ENCODE measurements at places on chromosomes 2 and 18.

GRCh38 chr2:223053484-223054192 lies 1.6 kb downstream of the KCNE4 start:
- DNase-seq, result no peak

GRCh38 chr2:199085261-199085660 lies 372.5 kb downstream of the SATB2 start:
- no peak for DNase-seq

DNA sequence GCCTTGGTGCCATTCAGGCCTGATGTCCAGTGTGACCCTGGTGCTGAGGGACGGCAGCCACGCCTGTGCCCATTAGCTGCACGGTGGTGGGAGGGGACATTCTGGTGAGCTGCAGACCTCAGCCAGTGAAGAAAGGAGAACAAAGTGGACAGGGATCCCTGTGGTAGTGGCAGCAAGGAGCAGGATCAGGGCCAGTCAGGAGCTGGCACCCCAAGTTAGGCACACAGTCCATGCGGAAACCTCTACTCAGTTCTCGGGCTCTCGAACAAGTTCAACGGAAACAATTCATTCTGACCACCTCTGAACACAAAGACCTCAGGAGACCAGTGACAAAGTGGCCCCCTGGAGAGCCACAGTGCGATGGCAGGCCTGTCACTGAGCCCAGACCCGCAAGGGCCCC lies 30.1 kb downstream of the COA5 start:
- no peak for DNase-seq

DNA sequence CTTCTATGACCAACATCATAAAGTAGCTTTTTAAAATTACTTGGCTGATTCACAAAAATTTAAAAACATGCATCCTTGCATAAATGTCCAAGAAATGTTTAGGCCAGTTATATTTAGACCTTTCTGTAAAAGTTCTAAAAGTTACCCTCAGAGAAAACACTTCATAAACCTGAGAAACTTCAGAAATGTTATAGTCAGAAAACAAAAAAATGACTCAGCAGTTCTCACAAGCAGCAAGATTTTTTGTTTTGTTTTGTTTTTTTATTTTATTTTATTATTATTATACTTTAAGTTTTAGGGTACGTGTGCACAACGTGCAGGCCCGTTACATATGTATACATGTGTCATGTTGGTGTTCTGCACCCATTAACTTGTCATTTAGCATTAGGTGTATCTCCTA lies 648.1 kb downstream of the LRP1B start:
- DNase-seq, result no peak

GRCh38 chr2:121776885-121777698 lies 21.6 kb downstream of the TSN start:
- no peak for DNase-seq

DNA sequence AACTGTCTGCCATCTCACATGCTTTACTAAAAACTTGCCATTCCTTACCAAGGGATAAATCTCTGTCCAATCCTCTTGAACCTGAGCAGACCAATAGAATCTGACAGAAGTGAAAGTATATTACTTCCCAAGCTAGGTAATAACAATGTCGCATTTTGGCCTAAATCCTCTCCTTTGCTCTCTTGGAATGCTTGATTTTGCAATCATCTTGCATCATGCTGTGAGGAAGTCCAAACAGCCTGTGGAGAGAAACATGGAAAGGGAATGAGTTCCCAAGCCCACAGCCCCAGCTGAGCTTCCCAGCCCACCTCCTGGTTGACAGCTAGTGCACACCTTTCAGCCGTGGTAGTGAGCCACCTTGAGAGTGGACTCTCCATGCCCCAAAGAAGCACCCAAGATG lies 540.6 kb downstream of the STK39 start:
- no peak for DNase-seq

DNA sequence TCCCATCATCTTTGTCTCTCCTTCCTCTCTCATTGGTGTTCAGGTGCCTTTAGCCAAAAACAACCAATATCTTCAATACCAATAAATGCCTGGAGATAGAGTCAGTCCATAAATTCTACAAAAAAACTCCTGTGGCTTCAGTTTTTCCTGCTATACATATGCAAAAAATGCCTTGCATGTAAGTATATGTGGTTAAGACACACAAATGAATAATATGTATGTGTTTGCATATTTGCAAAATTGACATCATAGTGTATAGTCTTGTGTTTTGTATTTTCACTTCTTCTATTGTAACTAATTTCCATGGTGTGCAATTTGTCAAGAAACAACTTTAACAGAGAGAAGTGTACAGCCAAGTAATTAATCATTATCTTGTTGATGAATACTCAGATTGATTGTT lies 115.5 kb downstream of the NYAP2 start:
- no peak for DNase-seq

- no peak for DNase-seq
Measured at GRCh38 chr2:225355788-225356187, 43.7 kb upstream of the NYAP2 start.

GRCh38 chr2:104945866-104946265 lies 92.0 kb downstream of the POU3F3 start:
- no peak for DNase-seq

- no peak for DNase-seq
Measured at GRCh38 chr2:205972113-205972512, 113.9 kb downstream of the INO80D start.

- no peak for DNase-seq
Measured at GRCh38 chr18:59061914-59062642, 77.6 kb upstream of the SEC11C start.

- no peak for DNase-seq
Measured at GRCh38 chr2:140550821-140551220, 1580.0 kb downstream of the LRP1B start.

- DNase-seq, result peak; percentile 13
Measured at GRCh38 chr2:62287899-62288880, 92.3 kb downstream of the B3GNT2 start.

GRCh38 chr2:15668611-15669305 lies 77.1 kb downstream of the DDX1 start:
- DNase-seq, result no peak

DNA sequence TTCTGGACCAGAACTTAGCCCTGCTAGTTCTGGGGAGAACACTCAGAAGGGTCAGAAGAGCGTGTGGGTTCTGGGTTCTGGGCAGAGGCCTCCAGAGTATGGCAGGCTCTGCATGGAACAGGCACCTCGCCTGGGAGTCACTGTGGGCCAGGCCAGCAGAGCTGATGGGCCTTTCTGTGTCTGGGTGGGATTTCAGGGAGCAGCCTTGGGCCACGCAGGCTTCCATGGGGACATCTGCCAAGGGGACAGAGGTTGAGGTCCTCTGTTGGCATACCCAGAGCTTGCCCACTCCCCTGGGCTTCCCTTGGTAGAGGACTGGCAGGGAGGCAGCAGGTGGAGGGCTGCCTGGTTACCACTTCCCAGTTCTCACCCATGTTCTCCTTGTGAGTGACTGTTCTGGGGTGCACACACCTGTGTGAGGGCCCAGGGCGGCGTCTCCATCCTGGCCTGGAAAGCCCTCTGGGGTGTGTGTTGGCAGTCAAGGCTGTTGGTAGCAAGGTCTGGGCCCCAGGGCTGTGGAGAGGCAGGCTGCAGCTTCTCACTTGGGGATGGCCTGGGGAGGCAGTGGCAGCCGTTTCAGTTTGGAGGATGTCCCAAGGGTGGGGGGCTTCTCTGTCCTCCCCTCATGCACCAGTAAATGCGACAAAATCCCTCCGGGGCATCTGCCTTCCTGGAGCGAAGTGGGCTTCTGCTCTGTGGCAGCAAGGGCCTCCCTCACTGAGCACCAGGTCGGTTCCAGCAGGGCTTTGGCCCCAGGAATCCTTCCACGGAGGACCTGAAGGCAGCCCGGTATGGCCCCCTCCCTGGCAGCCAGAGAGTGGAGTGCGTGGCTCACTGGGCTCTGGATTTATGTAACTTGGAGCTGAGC lies 74.6 kb upstream of the HDAC4 start:
- no peak for DNase-seq

DNA sequence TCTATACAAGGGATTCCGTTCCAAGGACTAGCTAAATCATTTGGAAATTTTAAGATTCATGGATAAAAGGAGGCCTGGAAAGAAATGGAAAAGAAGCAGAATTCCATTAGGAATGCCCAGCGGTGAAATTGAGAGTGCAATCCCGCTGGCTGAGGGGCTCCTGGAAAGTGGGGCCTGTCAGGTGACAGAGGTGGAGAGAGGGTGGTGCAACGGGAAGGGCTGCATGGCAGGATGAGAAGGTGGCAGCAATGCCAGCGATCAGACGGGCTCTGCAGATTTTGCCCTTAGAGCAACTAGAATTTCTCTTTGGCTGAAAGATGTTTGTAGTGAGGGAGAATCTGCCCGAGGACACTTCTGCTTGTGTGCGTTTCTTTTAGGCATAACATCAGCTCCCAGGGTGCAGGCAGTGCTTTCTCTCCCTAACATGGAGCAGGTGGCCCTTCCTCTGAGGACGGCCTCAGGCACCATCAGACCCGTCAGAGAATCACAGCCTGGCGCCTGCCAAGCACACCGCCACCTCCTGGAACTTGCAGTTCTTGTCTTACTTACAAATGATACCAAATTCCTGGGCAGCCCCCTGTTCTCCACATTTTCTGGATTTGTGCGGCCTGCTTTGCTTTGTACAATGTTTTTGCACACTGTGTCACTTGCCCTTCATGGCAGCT lies 261.6 kb downstream of the NDUFA10 start:
- no peak for DNase-seq

DNA sequence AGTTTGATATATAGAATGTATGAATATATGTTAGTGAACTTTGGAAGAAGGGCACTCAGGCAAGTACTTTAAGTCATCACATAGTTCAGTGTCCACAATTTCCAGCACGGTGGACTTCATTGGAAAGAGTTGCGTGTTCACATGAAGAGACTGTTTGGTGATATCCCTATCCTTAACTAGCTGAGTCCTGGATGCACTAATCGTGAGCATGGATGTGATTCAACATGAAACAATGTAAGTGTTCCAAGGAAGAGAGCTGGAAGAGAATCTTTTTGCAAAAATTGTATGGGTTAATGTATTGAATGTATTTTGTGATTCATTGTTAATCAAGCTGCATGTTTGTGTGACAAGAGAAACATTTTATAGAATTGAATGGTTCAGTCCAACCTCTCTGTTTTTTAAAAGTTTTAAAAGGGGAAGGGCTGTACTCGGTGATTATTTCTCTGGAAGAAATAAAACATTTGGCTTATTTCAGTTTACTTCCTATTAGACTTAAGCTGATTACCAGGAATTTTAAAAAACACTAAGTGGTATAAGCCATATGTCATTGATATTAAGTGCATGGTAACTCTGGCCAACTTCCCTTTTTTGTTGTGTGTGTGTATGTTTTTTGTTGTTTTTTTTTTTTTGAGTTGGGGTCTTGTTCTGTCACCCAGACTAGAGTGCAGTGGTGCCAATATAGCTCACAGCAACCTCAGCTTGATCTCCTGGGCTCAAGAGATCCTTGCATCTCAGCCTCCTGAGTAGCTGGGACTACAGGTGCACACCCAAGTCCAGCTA lies 8.6 kb downstream of the XRCC5 start:
- no peak for DNase-seq

DNA sequence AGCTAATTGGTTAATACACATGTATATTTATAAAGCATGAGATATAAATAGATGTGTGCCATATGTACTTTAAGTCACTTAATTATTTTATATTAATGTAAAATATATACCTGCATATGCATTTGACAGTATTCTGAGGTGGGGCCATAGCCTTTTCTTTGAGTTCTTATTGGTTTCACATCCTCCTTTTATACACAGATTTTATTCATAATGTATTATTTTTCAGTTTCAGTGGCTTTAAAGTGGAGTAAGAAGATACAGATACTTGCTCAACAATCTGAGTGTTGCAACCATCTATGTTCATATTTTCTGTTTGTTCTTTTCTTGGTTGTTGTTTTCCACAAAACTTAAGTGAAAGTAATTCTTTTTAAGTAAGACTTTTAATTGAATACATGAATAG lies 436.5 kb downstream of the RND3 start:
- no peak for DNase-seq

DNA sequence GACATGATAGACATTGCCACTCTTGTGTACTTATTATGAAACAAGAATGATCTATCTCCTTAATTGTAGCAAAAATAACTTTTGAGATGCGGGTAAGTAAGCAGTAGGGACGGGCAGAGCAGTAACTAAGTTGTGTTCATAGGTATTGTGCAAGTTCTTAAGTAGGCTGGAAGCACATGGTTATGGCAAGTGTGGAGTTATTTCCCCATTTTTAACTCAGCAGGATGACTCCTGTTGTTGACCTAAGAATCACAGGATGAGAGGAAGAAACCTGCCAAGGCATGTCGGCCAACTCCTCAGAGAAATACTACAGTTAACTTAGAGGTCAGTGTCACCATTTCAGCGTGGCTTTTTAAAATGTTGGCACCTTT lies 51.1 kb upstream of the FN1 start:
- no peak for DNase-seq

DNA sequence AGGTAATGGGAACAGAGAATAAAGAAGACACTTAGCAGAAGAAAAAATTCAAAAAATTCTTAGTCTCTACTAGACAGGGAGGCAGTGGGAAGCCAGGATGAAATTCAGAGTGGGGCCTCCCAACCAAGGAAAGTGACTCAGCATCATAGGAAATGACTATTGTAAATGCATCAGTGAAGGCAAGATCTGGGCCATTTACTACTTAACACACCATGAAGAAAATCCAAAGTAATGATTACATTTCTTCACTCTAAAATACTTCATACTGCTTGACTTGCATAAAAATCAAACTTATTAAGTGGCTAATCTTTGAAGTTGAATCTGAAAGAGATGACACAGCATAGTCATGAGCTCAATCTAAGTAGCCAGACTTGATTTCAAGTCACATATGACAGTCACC lies 405.8 kb upstream of the SLC39A10 start:
- no peak for DNase-seq

DNA sequence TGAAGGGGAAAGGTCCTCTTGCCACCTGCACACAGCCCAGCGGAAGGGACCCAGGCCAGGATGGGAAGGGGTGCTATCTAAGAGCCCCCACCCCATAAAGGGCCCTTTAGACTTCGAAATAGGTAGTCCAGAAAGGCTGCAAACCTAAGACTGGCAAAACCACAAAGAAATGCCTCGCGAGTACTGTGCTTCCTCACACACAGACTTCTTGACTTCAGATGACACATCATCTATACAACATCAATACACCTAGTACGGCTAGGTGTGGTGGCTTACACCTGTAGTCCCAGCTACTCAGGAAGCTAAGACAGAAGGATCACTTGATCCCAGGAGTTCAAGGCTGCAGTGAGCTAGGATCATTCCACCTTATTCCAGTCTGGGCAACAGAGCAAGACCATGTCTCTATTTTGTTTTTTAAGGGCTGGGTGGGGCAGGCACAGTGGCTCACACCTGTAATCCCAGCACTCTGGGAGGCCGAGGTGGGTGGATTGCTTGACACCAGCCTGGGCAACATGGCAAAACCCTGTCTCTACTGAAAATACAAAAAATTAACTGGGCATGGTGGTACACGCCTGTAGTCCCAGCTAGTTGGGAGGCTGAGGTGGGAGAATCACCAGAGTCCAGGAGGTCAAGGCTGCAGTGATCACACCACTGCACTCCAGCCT lies 125.8 kb downstream of the CABLES1 start:
- DNase-seq, result no peak

GRCh38 chr2:217316743-217317142 lies 456.9 kb upstream of the TNP1 start:
- DNase-seq, result no peak

GRCh38 chr2:235697041-235697440 lies 203.2 kb downstream of the AGAP1 start:
- no peak for DNase-seq

Measured in NCI-H1048 (cell line).